ENCODE measurements at places on chromosomes 13 and 19. TPM values are rescaled to one million over a fixed set of nuclear protein-coding genes. Genes with fewer than 3 reads are reported as not detected.
A peak's percentile ranks its signal among the peaks of the same experiment; 100 is the strongest.

DNA sequence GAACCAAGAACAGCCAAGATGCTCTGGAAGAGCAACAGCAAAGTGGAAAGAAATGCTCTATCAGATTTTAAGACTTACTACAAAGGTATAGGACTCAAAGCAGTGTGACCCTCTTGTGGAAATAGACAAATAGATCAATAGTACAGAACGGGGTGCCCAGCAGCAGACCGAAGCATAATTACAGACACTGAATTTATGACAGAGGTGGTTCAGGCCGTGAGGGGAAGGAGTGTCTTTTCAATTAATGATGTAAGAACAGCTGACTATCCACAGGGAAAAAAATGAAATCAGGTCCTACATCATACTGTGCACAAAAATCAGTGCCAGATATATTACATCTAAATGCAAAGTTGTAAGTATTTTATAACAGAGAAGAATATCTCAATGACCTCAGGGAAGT is 95.6 kb downstream of the KATNAL1 start:
- DNase-seq = no peak

DNA sequence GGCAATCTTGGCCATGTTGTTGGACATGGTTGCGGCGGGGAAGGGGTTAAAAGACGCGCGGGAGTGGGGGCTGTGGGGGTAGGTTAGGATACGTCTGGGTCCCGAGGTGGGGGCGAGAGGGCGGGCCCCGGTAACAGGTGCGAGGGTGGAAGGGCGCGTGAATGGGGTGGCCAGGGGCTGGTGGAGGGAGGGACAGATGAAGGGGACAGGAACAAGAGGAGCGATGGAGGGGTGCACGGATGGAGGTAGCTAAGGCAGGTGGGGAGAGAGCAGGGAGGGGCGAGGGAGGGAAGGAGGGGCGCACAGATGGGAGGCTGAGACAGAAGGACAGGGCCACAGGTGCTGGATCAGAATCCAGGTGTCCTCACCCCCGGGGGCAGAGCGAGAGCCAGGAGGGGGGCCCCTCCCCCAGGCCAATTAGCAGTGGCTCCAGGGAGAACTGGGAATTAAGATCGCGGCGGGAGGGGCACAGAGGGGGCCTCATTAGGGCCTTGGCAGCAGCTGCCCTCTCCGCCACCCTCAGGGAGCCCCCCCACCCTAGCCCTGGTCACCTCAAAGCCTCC is 1.3 kb downstream of the GNG8 start:
- no peak for DNase-seq

DNA sequence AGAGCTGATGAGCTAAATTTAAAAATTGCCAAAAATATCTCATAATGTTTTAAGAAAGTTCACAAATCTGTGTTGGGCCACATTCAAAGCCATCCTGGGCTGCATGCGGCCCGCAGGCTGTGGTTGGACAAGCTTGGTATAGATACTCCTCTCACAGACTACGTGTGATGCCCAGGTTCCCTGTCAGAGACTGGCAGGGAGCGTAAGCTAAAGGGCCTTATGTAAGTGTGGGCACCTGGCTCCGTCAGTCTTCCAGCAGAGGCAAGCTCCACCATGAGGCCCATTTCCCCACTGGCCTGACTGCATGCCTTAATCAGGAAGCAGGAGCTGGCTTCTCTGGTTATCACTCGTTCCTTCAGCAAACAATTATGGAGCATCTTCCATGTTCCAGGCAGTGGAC is 200.2 kb downstream of the FOXO1 start:
- no peak for DNase-seq

DNA sequence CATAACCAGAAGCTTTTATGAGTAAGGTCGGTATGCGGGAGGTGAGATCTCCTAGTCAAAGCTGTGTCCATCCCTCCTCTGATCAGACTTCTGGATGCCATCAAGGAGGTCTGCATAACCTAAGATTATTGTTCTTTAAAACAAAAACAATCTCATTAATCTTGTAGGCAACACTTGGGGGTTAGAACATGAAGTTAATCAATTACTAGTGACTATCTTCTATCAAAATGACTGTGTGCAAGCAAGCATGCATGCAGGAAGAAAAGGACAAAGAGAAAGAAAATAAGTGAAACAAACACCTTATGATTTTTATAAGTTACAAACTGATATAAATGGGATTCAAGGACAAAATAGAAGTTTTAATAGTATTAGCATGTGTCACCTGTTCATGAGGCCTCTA is 2435.9 kb upstream of the PCDH20 start:
- DNase-seq = no peak

DNA sequence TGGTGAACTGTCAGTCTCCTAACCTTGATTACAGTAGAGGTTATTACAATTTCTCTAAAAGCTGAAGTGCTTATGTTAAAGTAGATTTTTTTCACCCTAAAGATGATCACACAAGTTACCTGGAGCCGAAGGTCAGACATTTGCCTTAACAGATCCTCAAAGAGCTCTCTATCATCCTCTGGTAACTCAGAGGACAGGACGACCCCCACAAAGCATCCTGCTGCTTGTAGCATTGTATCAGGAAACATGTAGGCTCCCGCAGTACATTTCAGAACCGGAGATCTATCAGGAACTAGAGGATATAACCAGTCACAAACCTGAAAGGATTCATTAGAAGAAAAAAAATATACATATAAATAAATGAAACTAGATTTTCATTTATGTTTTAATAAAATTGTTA is 14.9 kb downstream of the SPART start:
- DNase-seq = no peak

- peak; percentile 74 for DNase-seq
Observed at GRCh38 chr19:8526345-8527091, 12.6 kb upstream of the ZNF414 start.

- peak; percentile 43 for DNase-seq
Observed at GRCh38 chr13:79799059-79799867, 318.3 kb downstream of the NDFIP2 start.

GRCh38 chr19:58571575-58571947 is 1.6 kb downstream of the MZF1 start:
- DNase-seq = no peak

GRCh38 chr13:105290596-105290995 is 1244.9 kb downstream of the EFNB2 start:
- DNase-seq = no peak

GRCh38 chr13:42477596-42478190 is 96.3 kb upstream of the TNFSF11 start:
- no peak for DNase-seq

GRCh38 chr13:72656357-72656756 is 71.1 kb downstream of the MZT1 start:
- no peak for DNase-seq

- no peak for DNase-seq
Observed at GRCh38 chr13:27138457-27139093, 33.0 kb downstream of the USP12 start.

- DNase-seq = no peak
Observed at GRCh38 chr13:44197791-44198770, 175.5 kb upstream of the SERP2 start.

DNA sequence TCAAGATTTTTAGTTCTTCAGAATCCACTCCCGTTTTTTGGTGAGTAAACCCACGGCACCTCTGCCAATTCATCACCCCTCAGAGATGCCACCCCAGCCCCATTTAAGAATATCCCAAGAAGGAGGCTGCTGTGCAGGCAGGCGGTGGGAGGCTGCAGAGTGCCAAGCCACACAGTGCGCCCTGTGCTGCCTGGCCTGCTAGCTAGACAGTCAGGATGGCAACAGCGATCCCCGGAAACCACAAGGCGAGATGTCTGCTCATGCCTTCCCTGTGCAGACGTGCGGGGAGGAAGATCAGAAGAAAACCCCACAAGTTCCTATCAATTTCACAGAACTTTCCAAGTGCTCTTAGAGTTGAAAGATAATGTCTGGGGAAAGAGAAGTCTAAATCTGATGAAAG is 64.8 kb upstream of the GPR183 start:
- DNase-seq = no peak

DNA sequence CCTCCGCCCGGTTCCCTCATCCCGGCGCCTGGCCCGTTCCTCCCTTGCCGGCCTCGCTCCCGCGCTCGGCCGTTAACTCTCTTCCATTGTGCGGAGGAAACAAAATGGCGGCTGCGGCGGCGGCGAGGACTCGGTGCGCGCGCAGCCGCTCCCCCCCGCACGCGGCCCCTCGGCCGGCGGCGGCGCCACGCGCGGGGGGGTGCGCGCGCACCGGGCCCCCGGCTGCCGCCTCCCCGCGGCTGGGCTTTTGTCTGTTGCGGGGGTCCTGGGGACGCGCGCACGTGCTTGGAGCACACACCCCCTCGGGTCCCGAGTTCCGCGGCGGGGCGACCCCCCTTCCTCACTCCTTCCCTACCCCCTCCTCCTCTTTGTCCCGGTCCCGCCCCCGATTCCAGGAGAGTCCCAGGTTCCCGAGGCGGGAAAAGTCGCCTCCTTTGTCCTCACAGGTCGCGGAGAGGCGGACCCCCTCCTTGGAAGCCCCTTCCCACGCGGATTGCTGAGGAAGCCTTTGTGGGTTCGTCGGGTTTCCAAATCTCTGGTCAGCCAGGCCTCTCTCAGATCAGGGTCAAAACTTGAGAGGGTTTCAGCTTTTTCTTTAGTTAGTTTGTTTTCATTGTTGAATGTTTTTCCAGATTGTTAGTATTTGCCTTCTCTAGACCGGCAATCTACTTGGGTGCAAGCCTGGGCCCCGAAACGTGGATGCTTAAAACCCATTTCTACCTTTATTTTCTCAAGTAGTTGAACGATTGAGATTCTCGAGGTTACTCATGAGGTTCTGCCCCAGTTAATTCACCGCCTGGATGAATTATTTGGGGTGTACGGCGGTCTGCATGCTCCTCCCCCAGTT is 687 bp downstream of the ILF3 start:
- no peak for DNase-seq

GRCh38 chr13:22425087-22425486 is 754.2 kb downstream of the FGF9 start:
- DNase-seq = no peak

GRCh38 chr19:46107371-46107770 is 17.1 kb downstream of the IGFL3 start:
- no peak for DNase-seq

DNA sequence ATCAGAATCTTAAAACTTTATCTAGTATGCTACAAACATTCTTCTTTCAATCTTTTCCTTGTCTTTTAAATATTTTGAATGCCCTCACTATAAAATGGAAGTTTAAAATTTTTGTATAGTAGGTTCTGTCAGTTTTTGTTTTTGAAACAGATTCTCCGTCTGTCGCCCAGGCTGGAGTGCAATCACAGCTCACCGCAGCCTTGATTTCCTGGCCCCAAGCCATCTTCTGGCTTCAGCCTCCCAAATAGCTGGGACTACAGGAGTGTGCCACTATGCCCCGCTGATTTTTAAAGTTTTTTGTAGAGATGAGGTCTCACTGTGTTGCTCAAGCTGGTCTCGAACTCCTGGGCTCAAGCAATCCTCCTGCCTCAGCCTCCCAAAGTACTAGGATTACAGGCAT is 20.7 kb downstream of the PHF11 start:
- no peak for DNase-seq

DNA sequence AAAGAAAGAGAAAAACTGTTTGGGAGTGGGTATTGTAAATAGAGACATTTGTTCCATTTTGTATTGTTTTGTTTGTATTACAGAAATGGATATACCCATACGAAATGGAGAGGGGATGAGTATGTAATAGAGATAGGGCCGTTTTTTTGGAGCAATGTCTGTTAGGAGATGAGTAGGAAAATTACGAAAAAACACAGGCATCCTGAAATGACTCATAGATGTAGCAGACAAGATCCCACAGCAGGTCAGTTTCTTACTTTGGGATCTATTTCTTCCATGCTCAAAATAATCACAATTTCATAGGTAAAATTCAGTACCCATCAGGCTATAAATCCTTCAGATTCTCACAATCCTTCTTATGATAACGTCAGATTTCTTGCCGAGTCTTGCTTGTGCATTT is 779.4 kb upstream of the SLITRK1 start:
- DNase-seq = no peak

DNA sequence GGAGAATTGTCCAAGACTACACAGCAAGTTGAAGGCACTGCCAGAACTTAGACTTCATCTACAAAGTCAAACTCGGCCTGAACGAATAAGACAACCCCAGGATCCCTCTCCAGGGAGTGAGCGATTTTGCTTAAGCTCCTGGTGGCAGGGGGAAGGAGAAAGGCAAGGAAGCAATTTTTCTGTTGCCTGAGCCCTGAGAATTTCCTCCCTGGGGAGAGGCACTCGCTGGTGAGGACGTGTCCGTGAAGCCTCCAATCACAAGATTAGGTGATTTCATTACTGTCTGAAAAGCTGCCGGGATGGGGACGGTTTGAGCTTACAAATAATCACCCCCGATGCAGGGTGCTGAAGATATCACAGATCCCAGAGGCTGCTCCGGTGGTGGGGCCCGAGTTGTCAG is 45.6 kb downstream of the TINCR start:
- DNase-seq = no peak

- peak; percentile 46 for DNase-seq
Observed at GRCh38 chr13:41458187-41458760, 924 bp downstream of the RGCC start.

DNA sequence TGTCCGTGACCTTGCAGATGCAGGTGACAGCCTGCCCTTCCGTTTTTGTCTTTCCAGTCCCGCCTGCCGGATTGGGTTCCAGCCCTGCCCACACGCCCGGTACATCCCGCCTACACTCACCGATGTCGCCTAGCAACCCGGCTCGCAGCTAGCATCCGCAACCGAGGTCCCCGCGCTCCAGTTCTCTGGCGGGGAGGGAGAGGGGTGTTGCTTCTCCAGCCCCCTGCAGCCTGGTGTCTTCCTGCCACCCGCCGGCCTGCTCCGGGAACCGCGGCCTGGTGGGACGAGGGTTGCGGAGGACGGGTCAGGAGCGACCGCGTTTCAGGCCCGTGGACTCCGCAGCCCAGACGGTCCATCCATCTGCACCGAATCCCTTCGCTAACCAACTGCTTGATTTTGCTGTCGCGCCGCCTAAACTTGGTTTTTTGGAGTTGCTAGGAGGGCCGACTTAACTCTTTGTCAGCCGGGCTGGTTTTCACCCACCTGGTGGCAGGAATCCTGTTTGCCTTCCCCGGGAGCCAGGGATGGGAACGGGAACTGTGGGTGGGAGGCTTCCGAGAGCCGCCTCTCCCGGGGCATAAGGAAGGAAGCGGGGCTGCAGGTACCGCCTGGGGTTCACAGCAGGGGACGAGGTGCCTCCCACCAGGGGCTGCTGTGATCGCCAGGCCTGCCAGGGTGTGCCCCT is 15.4 kb upstream of the MATK start:
- no peak for DNase-seq

- DNase-seq = no peak
Observed at GRCh38 chr19:19613506-19613905, 5.0 kb downstream of the PBX4 start.

- peak; percentile 80 for DNase-seq
Observed at GRCh38 chr13:95603887-95604555, 40.5 kb downstream of the DZIP1 start.

- DNase-seq = no peak
Observed at GRCh38 chr19:5595129-5595528, 27.4 kb upstream of the TINCR start.

- DNase-seq = peak; percentile 93
Observed at GRCh38 chr19:10580979-10581631, 6.0 kb downstream of the AP1M2 start.

GRCh38 chr13:113621046-113621445 is 36.5 kb downstream of the TFDP1 start:
- DNase-seq = no peak

ACER1 gene
- not detected for total RNA-seq

MAP3K10 gene
- 5.4 TPM for total RNA-seq

ZNF563 gene
- 2.5 TPM for total RNA-seq

PLPP2 gene
- 36.7 TPM for total RNA-seq

KLK10 gene
- not detected for total RNA-seq

KIR2DL4 gene
- not detected for total RNA-seq

NDUFB7 gene
- 304 TPM for total RNA-seq

OR7C1 gene
- total RNA-seq = not detected

LILRA2 gene
- not detected for total RNA-seq

FAM216B gene
- not detected for total RNA-seq

SYNGR4 gene
- total RNA-seq = not detected

MYPOP gene
- 0.64 TPM for total RNA-seq

CCDC70 gene
- total RNA-seq = not detected

IRGC gene
- total RNA-seq = not detected

All from dermis microvascular lymphatic vessel endothelial cell (primary cell).